ENCODE measurements at places on chromosomes 1 and 21. TPM values are rescaled to one million over a fixed set of nuclear protein-coding genes. Genes with fewer than 3 reads are reported as not detected.

PTGER3 gene
- total RNA-seq: 3.3 TPM

GRCh38 chr1:56298866-56299265 is 280.5 kb downstream of the PLPP3 start:
- DNase-seq: no peak

MAP7D1 gene
- 385 TPM for total RNA-seq

THEM5 gene
- not detected for total RNA-seq

OR2AK2 gene
- not detected for total RNA-seq
